ENCODE measurements at places on chromosomes 6 and 20.

- DNase-seq, result no peak
These were observed 512.1 kb downstream of the CDH26 start for GRCh38 chr20:60470366-60470765.

DNA sequence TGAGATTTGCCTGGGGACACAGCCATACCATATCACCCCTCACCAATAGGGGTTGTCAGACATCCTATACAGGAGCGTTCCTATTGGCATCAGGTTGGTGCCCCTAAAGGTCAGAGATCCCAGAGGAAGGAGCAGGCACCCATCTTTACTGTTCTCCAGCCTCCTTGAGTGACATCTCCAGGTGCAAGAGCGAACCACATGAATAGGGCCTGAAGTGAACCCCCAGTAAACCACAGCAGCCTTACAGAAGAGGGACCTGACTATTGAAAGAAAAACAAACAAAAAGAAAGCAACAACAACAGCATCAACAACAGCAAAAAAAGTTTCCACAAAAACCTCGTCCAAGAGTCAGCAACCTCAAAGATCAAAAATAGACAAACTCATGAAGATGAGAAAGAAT, 32.7 kb upstream of the SENP6 start:
- DNase-seq, result no peak

DNA sequence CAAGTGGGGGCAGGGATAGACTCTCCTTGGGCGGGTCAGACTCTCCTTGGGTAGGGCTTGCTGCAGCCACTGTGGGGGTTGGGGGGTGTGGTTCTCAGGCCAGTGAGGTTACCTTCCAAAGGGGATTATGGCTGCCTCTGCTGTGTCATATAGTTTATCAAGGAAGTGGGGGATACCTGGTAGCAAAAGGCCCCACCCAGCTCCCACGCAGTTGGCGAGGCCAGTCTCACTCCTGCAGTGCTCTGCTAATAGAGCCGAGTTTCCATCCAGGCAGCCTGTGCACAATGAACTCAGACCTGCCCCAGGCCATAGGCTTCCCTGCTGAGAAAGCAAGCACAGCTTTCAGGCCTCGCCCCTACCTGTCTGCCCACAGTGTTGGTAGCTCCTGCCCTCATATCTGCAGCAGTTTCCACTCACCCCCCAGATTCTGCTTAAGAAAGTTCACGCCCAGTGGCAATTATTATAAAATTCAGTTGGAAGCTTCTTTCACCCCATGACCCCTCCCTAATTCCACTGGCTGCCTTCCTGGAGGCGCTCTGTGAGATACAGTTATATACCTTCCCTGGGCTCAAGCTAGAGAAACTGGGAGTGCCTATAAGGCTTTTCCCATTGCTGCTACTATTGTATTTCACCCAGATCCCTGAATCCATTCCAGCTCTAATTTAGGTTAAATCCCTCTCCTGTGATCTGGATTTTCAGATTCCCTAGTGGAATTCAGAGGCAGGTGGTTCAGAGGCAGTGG, 56.1 kb downstream of the HDDC2 start:
- DNase-seq, result no peak

DNA sequence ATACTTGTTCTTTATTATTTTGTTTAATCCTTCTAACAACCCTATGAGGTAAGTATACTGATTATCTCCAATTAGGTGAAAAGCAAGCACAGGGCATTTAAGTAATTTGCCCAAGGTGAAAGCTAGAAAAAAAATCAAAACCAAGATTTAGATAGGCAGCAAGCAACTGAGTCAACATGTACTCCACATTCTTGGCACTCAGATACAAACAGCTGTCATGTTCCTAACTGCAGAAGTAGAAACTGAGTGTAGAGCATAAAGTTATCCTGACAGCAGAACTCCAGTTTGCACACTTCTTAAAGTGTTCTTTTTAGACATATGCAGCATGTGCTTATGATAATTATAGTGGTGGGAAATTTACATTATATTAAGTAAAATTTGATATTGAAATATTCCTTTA, 278.1 kb downstream of the MEI4 start:
- no peak for DNase-seq

DNA sequence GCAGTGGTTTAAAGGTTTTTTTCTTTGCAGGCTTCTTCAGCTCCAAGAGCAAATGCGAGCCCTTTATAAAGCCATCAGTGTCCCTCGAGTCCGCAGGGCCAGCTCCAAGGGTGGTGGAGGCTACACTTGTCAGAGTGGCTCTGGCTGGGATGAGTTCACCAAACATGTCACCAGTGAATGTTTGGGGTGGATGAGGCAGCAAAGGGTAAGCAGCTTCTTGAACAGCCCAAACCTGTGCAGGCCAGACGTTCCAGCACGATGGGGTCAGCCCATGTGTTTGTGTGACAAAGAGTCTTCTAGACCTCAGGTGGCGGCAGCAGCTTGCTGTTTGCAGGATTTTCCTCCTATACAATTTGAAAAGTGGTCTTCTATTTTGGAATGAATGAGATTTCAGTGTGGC, 17.7 kb downstream of the DSP start:
- DNase-seq, result no peak

DNA sequence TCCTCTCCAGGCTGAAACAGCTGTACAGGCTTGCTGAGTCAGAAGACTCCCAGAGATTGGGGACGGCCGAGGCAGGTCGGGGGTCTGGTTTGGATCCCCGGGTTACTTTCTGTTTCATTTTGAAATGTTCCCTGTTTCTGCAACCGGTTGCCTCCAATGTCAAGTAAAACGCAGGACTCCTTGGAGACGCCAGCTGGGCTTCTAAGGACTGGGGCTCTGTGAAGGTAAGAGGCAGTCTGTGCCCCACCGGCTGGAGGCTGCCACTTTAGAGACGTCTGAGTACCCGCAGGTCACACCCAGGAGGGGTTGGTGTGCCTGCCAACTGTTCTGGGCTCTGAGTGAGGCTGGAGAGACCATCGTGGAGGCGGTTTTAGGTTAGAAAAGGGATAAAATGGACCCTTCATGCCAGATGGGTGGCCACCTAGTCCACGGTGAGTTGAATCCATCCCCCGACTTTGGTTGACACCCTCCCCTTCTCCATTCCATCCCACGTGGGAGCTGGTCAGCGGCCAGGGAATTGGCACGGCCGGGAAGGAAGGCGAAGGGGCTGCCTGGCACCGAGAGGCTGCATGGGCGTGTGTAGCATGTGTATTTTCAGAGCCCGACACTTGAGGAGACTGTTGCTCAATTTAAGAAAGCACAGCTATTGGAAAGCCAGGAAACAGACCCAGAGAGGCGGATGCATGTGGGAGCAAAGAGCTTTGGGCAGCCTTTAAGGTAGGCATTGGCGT, 240.9 kb downstream of the PHACTR1 start:
- peak; percentile 67 for DNase-seq

DNA sequence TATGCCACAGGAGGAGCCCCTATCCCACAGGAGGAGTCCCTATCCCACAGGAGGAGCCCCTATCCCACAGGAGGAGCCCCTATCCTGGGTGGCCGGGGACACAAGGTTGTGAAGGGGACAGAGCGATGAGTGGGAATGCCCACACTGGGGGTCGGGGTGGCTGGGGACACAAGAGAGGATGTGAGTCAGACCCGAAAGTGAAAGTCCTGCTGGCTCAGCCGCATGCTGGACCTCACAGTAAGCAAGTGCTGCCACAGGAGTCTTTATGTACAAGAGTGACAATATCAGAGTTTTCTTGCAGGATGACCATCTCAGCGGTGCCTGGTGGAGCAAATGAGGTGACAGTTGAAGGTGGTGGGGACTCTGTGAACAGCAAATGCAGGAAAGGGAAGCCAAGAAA, 93.7 kb downstream of the PSMB1 start:
- no peak for DNase-seq

DNA sequence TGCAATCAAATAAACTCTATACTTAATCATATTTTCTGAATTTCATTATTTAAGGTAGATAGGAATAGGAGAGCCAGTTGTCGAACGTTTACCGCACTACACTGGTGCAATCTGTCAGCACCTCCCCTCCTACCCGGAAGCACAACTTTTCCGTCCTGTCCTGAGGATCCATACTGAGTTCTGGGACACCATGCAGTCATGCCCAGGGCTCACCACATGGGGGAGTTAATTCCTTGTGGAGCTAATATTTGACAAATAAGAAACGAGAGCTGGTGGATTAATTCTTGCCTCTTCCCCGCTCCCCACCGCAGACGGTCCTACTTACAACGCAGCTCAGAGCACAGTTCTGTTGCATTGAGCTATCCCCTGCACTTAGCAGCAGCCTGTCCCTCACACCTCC, 107.7 kb upstream of the RALGAPA2 start:
- DNase-seq, result no peak

DNA sequence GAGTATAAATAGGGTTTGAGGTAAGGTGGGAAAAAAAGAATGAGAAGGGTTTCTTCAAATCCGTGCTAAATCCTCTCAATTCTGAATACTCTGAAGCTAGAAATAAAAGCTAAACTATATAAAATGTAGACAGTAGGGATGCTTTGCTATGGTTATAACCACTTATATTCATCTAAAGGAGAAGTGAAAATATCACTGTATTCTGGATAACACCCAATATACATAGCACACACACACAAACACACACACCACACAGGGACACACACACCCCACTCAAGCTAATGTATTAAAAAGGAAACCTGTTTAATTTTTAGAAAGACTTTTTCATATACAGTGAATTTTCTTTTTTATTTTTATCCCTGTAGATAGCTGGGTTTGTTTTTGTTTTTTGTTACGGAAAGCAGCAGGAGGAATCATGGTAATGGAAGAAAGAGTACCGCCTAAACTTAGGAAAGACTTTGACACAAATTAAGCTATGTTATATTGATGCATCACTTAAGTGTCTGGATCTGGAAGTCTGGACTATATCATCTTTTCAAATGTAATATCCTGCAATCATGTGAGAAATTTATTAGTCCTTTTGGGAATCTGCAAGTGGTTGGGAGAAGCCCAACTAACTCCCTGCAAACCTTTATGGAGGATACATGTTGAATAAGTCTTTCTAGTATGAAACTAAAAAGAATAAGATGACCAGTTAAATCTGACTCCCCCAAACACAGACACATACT, 68.4 kb upstream of the FABP7 start:
- no peak for DNase-seq

DNA sequence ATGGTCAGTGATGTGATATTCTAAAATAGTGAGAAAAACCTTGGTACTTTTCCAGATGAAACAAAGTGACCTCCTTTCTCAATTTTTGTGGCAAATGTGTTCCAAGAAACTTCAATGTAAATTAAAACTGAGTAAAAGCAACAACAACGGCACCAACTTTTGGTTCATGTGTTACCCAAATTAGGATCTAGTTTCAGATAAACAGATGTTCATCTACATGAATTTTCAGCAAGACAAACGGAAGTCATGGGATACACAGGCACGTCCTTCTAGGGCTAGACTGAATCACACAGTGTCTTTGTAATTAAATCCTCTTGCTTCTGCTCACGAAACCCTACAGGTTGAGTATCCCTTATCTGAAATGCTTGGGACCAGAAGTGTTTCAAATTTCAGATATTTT, 915.2 kb downstream of the TFAP2A start:
- DNase-seq, result no peak

DNA sequence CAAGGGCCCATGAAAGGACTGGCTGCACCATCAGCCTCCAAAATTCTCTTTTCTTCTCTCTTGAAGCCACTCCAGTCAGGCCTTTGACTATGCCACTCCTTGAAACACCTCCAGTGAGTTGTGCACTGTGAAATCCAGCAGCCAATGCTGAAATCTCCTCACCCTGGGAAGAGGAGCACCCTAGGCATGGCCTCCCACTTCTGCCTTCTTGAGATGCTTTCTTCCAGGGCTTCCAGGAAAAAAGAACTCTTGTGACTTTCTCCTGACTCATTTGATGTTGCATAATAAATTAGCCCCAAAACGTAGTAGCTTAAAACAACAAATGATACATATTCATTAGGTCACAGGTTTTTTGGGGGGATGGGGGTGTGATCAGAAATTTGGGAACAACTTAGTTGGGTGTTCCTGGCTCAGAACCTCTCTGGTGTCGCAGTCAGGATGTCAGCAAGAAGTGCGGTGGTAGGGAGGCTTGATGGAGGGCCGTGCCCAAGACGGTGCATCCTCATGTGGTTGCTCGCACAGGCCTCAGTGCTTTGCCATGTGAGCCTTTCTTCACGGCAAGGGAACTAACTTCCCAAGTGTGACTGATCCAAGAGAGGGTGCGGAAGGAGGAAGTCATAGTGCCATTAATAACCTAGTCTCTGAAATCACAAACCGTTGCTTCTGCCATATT, 12.1 kb downstream of the NCR2 start:
- no peak for DNase-seq

DNA sequence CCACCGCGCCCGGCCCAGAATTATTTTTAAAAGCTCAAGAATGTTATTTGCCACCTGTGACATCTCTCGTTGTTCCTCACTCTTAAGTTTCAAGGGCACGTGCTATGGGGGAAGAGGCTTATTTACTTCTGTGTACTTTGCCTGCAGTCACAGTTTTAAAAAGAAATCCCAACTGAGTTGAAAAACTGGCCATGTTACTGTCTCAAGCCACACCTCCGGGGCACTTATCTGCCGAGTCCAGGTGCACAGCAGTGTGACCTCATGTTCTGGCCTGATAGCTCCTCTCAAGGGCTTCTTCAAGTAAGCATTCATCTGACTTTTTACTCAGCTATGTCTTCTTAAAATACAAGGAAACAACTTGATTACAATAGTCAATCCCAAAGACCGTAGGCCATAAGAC, 34.5 kb downstream of the SHLD1 start:
- no peak for DNase-seq

GRCh38 chr6:42251500-42251899, 33.8 kb upstream of the MRPS10 start:
- DNase-seq, result no peak

DNA sequence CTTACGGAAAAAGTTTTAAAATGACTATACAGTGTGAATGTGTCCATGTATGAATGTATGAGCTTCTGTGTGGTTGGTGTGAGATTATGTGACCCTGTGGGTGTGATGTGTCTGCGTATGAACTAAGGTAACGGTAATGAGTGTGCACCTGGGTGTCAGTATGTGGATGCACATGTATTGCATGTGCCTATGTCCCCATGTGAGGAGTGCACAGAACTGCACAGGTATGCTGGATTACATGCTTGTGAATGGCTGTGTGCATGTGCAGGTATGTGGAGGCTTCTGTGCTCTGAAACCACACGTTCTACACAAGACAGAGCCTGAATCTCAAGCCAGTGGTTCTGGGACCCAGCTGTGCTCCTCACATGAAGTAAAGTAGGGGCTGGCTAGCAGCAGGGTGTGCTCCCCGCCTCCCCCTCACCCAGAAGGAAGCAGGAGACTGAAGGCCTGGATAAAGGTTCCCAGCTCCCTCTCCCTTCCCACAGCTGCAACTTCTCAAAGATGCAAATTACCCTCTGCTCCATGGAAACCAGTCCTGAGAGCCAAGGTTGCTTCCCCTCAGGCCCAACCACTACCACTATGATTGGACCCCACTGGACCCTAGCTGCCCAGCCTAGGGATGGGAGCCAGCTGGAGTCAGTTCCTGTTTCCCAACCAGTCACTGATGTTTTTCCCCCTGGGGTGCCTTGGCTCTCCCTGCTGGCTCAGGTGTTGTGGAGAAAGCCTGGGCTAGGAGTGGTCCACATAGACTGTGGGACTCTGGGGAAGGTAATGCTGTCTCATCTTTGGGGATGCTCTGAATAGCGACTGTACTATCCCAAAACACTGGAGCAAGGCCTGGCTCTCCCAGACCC, 24.8 kb upstream of the SPDEF start:
- DNase-seq, result no peak

GRCh38 chr6:53896196-53896595, 101.4 kb downstream of the LRRC1 start:
- no peak for DNase-seq

- DNase-seq, result no peak
These were observed 106.6 kb upstream of the SNX9 start for GRCh38 chr6:157716251-157716995.
